ENCODE measurements at places on chromosomes 16 and 17.

DNA sequence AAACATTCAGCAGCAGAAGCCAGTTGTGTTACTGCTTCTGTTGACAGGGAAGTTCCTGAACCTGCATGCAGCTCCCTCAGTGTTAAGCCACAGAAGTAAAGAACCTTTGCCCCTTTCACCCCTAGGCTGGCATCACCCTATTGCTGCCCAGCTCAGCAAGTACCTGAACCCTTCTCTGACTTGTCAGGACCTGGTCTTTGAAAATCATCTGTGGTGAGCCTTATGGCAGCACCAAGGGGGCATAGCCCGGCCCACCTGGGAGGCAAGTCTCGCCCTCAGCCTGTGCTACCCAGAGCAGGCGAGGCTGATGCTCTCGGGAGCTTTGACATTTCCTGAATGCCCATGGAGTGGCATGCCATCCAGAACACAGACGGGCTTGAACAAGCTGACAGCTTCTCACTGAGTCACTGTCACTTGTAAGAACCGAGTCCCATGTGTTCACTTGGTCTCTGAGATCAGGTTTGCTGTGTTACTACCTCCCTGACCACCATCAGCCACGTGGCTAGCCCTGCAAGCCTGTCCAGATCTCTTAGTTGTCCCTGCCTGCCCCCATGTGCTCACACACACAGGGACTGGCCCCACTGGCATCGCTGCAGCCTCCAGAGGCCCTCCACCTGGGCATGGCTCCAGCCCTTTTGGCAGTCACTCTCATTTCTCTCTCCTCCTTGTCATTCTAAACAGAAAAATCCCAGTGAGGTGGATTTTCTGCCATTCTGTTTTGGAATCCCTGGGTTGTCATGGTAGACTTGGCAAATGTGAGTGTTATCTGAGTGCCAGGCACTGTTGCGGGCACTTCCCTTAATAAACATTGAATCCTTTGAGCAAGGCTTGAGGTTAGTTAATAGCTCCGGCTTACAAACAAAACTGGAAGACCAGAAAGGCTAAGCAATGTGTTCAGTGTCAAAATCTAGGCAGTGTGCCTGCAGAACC lies 2.9 kb upstream of the CARMIL2 start:
- DNase-seq = no peak

GRCh38 chr17:74949455-74950115 lies 13.9 kb downstream of the OTOP3 start:
- DNase-seq = no peak

DNA sequence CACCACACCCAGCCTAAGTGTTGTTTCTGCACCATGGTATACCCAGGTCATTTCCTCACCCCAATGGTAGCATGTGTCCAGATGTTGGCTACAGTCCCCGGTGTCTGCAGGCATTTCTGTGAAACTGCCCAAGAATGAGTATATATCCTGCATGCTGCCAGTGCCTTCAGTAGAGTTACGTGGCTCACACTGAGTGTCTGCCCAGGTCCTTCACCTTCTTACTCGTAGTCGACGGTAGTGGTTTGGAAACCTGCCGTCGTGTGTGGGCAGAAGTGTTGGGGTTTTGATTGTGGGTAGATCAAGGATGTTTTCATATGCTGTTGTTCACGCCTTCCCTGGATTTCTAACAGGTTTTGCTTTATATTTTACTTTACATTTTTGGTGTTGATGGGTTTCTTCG lies 16.8 kb downstream of the TCF25 start:
- DNase-seq = no peak

DNA sequence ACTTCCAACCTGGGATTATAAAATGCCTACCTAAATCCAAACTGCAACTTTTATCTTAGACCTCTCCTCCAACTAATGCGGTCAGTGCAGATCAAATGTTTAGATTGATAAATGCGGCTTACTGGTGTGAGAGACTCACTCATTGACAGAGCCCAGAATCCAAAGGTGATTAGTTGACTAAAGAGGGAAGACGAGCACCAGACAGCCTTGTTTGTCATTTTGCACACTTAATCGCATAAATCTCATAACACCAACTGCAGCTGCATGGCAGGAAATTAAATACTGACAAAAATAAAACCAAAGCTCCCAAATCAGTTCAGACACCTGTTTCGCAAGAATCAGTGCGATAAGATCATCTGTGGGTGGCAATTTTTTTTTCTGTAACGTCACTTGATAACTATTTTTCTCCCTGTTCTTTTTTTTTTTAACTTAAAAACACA lies 35.9 kb downstream of the NACA2 start:
- DNase-seq = no peak

DNA sequence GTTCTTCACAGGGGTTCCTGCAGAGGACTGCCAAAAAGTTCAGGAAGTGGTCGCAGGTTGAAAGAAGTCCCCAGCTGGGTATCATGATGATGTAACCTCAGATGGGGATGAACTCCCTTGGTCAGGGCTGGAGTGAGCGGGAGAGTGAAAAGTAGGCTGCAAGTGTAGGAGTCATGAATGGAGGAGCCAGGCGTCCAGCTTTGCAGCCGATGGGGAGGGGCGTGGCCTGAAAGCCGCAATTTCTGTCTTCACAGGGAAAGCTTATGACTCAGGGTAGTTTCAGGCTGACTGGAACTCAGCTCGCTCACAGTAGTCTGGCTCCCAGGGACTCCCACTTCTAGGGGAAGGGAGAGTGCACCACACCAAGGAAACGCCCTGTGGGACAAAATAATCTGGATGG lies 70.0 kb upstream of the HS3ST3A1 start:
- DNase-seq = no peak

- DNase-seq = no peak
These were observed 47.1 kb downstream of the SPACA3 start for GRCh38 chr17:33038740-33039139.

Data from stimulated activated CD4-positive, alpha-beta T cell treated with anti-CD3 and anti-CD28 coated beads, TNF-alpha, amount 100 ng/mL, for 24 hours (primary cell).